ENCODE measurements at places on chromosomes 16 and 17. TPM values are rescaled to one million over a fixed set of nuclear protein-coding genes. Genes with fewer than 3 reads are reported as not detected.

Gene SEPTIN1
- 6.7 TPM for total RNA-seq

- no peak for DNase-seq
Observed at GRCh38 chr16:245105-245504, 10.5 kb downstream of the FAM234A start.

GRCh38 chr16:67248401-67249177, at the start of gene SLC9A5:
TSS of gene SLC9A5 (plus strand) at chr16:67248979. CDS start at chr16:67249015, 36 bp downstream.
- DNase-seq, result no peak

Gene MYO15A
- total RNA-seq, result 3.5 TPM

- no peak for DNase-seq
Observed at GRCh38 chr17:50057521-50057991, 1.6 kb downstream of the ITGA3 start.

Gene KRTAP9-4
- not detected for total RNA-seq

DNA sequence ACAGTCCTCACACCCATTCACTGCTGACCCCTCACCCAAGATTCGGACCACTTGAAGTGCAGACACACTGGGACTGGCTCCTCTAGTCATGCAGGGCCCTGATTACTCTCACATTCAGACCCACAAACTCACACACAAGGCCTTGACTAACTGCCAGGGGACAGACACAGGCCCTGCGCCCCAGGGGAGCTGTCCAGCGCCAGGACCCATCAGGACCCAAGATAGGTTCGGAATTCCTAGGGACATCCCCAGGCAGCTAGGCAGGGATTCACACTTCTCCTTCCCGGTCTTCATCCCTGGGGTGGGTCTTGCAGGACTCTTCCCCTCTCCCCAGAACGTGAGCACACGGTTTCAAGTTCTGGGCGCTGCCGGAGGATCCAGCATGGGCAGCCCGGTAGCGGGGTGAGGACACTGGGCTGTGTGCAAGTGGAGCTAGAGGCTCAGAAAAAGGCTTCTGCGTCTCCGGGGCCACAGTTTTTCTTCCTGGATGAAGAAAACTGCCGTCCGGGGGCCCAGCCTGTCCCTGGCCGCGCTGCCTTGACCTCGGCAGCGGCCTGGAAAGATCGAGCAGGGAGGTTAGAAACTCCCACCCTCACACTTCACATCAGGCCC, 1.6 kb downstream of the SEZ6 start:
- DNase-seq, result no peak

Data from PC-9 (cell line).